ENCODE measurements at places on chromosomes 13 and 19.

DNA sequence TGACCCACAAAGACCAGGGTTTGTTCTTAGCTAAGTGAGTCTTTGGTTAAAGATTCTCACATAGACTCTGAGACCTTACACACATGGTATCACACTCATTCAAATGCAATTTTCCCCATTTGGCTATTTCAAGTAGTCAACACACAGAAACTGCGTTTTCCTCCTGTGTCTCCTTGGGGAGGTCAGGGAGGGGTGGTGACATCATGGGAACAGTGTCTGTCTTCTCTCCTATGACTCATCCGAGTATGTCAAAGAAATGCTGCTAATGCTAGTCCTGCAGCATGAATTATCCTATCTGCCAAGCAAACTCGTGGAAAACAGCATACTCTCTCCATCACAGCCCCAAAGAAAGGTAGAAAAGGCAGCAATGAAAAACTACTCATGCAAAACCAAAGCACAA lies 100.2 kb downstream of the ENOX1 start:
- no peak for DNase-seq

- DNase-seq: no peak
Observed at GRCh38 chr13:35345992-35346391, 130.5 kb downstream of the MAB21L1 start.

GRCh38 chr13:83666141-83666540 lies 216.1 kb downstream of the SLITRK1 start:
- DNase-seq: no peak

DNA sequence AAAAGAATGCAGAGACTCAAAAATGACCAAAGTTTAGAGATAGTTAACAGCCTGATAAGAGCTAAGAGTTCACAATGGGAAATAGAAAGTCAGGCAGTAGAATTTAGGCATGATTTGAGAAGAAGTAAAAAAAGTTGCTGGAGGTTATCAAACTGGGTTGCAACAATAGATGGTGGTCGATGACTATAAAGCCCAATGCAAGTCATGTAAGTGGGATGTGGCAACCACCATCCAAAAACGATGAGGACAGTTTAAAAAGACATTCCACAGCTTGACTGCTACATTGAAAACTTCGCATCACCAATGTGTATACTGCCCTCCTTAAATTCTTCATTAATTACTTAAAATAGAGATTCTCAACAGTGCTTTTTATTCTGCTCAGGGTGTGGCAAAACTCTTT lies 19.7 kb downstream of the ELF1 start:
- no peak for DNase-seq

DNA sequence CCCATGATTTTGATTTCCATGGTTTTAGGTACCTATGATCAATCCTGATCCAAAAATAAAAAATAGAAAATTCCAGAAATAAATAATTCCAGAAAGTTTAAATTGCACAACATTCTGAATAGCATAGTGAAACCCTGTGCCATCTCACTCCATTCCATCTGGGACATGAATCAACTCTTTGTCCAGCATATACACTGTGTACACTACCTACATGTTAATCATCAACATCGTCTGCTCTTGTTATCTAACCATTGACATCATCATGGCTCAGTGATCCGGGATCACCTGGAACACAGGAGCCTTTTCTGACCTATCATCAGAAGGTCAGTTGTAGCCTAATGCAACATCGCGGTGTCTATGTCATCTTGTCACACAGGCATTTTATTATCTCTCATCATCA lies 75.6 kb downstream of the MYO16 start:
- DNase-seq: no peak

- no peak for DNase-seq
Observed at GRCh38 chr13:25169356-25169755, 2.7 kb downstream of the AMER2 start.

DNA sequence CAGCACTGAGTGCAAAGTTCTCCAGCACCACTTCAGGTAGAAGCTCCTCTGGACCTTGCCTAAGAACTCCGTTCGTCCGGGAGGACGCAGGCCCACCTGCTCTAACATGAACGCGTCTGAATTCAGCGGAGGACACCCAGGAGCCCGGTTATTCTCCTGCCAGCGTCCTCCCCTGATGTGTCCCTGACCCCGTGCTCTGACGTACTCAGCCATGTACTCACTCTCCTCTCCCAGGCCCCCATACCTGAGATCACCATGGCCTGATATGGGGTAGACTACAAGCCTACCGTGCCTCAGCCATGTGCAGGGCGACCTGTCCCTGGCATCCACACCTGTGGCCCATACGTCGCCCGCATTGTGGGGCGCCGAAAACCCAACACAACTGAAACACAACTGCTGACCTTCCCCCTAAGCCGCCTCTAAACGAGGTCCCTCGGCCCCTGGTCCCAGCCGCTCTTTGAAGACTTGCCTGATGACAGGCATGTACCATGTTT lies 744 bp upstream of the ZNF584 start:
- no peak for DNase-seq

GRCh38 chr13:48600374-48601364 lies 53.1 kb upstream of the CYSLTR2 start:
- no peak for DNase-seq

- no peak for DNase-seq
Observed at GRCh38 chr19:35044317-35045117, 3.0 kb downstream of the HPN start.

DNA sequence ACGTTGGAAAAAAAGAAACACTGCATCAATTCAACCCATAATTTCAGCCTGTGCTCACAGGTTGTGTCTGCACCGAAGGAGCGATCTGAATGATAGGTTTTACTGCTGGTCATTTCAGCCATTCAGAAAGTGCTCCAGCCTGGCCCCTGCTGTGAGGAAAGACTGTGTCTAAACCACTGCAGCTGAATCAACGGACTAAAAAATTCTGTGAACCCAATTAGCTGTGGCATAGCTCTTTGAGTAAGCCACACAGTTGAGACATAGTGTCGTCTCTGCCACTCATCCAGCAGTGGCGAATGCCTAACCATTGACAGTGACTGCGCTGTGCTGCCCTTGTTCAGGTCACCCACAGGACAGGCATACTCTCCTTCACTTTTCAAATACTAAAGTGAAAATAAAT lies 179.8 kb downstream of the COG6 start:
- DNase-seq: no peak

- DNase-seq: no peak
Observed at GRCh38 chr19:16449330-16449961, 22.3 kb downstream of the EPS15L1 start.

GRCh38 chr13:47004027-47004426 lies 107.2 kb upstream of the HTR2A start:
- DNase-seq: no peak

- no peak for DNase-seq
Observed at GRCh38 chr13:108963846-108964600, 334.6 kb downstream of the MYO16 start.

- DNase-seq: no peak
Observed at GRCh38 chr13:114025405-114025713, 51.5 kb upstream of the C13orf46 start.

DNA sequence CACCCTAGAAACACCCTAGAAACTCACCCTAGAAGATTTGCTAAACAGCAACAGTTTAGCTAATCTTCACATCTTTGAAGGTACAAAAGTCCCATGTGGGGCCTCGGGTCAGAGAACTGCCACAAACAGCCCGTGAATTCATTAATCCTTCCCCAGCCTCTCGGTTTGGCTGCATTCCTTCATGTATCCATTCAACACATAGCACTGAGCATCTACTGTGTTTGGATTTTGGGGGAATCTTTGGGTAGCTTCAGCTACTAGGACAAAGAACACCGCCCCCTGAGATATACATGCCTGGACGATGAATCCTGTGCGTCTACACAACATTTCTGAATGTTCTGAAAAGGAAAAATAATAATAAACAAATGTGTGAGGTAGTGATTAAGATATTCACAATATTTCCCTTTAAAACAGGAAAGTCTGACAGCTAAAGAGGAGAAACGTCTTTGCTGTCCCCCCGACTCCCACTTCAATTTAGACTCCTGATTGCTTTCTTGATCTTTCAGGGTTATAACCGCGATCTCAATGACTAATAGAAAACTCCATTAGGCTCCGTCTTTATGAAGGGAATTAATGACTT lies 63.5 kb downstream of the ALOX5AP start:
- no peak for DNase-seq

DNA sequence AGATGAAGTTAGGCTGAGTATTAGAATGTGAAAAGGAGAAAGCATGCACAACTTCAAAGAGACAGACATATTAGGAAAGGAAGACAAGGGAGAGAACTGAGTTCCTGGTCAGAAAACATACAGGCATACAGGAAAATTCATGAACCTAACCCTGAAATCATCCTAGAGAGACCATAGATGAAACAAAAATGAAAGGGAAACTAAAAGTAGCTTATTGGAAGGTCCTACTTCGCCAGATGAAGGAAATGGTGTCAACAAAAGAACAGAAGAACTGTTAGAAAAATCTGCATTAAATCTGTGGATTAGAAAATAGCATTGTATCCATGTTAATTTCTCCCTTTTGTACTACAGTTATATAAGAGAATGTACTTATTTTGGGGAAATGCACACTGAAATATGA lies 169.0 kb upstream of the UFM1 start:
- no peak for DNase-seq

- no peak for DNase-seq
Observed at GRCh38 chr19:28655054-28655453, 557.9 kb downstream of the UQCRFS1 start.

DNA sequence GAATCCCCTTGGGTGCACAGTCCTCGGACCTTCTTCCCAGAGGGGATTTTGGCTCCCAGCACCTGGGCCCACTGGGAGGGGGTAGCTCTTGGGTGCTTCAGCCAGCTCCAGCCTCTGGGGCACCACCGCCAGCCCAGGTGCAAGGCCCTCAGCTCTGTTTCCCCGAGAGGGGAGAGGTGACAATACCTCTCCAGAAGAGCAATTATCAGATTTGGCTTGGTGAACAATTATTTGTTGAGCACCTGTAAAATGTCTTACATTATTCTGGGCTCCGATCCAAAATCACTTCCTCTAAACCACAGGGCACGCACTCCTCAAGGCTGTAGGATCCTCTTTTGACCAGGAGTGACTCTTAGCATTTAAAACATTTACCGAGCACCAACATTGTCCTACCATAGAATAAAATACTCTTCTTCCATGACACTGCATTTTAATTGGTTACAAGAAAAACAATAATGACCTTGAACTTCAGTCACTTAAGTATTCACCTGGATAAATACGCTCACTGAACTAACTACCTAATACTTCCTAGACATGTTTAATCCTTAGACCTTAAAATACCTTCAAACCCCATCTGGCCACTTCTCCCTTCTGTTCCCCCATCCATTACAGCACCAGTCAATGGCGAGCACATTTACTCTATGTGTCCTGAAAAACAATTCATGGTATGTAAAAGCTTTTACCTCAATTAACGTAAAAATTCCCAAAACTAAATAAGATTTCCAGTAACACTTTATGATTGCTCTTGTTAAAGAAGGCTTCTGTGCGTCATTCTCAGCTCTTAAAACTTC lies 54.8 kb downstream of the ABCC4 start:
- no peak for DNase-seq

DNA sequence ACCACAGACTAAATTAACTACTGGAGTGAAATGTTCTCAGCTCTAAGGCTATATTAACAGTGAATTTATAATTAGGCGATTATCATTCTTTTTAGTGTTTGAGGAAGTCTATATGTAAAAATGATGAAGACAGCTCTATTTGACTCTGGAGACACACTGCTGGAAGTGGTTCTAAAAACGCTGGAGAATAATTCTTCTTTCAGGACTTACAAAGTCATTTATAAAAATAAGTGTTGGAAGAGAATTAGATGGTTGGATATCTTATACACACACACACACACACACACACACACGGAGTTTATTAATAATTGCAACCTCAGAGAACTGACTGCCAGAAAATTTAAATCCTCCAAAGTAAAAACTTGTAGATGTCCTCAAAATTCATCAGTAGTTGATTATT lies 1171.3 kb downstream of the EFNB2 start:
- no peak for DNase-seq

DNA sequence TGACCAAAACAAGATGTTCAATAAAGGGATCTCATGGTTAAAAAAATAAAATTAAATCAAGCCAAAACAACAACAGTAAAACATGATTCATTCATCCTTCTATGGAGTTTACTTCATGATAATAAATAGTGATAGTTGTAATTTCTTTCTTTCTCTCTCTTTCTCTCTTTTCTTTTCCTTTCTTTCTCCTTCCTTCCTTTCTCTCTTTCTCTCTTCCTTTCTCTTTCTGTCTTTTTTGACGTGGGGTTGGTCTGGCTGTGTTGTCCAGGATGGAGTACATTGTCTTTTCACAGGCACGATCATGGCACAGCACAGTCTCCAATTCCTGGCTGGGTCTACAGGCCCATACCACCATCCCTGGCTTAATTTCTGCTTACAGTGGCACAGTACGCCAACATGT lies 29.1 kb upstream of the PCCA start:
- DNase-seq: no peak

DNA sequence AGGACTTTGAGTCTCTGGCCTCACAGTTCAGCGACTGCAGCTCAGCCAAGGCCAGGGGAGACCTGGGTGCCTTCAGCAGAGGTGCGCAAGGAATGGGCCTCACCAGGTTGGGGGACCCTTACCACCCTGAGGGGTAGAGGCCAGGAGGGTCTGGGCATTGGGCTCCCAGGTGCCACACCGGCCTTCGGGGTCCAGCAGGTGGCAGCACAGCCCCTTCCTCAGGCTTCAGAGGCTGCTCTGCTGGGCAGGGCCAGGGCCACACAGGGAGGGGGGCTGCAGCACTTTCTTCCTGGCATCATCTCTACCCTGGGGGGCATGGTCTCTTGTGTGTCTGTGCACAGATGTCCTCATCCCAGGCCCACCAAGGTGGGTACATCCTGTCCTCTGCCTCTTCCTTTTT lies 12.9 kb downstream of the PIN1 start:
- DNase-seq: no peak

- DNase-seq: no peak
Observed at GRCh38 chr19:30966486-30966885, 382.8 kb downstream of the TSHZ3 start.

- DNase-seq: no peak
Observed at GRCh38 chr19:39507715-39508364, 7.1 kb upstream of the SELENOV start.

GRCh38 chr19:2841855-2842574 lies 740 bp downstream of the ZNF555 start:
- no peak for DNase-seq

GRCh38 chr13:113258321-113259054 lies 38.6 kb upstream of the LAMP1 start:
- DNase-seq: no peak
